Fibroblast of skin of back (primary cell): ENCODE measurements at places on chromosomes 4 and X.
A peak's percentile ranks its signal among the peaks of the same experiment; 100 is the strongest.

DNA sequence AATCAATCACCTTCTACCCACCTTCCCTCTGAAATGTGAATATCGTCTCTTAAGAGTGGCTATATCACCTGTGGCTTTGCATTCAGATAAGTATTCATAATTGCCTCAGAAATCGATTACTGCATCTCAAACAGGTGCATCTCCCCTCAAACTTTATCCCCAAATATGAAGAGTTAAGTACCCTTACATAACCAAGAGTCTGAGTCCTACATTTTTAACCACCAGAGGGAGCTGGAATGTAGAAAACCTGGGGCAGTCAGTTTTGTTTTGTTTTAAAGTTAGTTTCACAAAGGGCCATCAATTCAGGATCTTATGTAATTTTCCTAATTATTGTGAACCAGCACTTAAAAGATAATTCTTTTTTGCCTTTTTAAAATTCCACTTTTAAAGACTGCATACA, 5.7 kb downstream of the TCEANC start:
- peak; percentile 48 for DNase-seq

DNA sequence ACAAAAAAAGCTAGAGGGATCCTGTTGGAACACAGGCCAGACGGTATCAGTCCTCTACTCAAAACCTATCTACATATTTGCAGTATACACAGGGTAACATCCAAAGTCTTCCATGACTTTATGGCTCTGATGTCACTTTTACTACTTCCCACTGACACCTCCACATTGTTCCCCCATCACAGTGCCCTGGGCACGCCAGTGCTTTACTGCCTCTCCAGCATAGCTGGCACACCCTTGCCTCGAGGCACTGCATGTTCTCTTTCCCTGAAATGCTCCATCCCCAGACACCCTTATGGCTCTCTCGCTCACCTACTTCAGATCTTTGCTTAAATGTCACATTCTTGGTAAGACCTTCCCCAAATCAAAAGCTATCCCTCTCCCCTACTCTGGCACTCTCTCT, 6.3 kb upstream of the ATP10D start:
- DNase-seq, result no peak

GRCh38 chrX:9885150-9885549, 82.0 kb upstream of the CLDN34 start:
- DNase-seq, result peak; percentile 54

- DNase-seq, result no peak
These were observed 78.6 kb upstream of the RAPGEF2 start for GRCh38 chr4:159024266-159024665.

GRCh38 chrX:133834771-133835170, 150.6 kb downstream of the GPC3 start:
- no peak for DNase-seq

GRCh38 chrX:3184176-3184930, 143.1 kb downstream of the ARSF start:
- no peak for DNase-seq
